Epithelial cell of alveolus of lung (primary cell): ENCODE measurements at places on chromosomes 7 and 10. TPM values are rescaled to one million over a fixed set of nuclear protein-coding genes. Genes with fewer than 3 reads are reported as not detected.

Gene POM121C
- 11.5 and 21.1 TPM in 2 replicates for total RNA-seq

Gene SPAM1
- total RNA-seq = not detected in 2 replicates

Gene PCDH15
- not detected in 2 replicates for total RNA-seq

Gene MYL10
- total RNA-seq = not detected in 2 replicates

Gene EGR2
- total RNA-seq = 1.8 and 23.9 TPM in 2 replicates

Gene SLC29A3
- total RNA-seq = 3.9 and 4.8 TPM in 2 replicates

Gene KLLN
- 0.78 and 0.88 TPM in 2 replicates for total RNA-seq

Gene TRPV5
- total RNA-seq = not detected in 2 replicates

Gene PLEKHS1
- total RNA-seq = not detected in 2 replicates

Gene PNLIPRP3
- under 0.01 TPM in 1 of 2 replicates, not detected in the other for total RNA-seq

Gene TWIST1
- 14.5 and 19.9 TPM in 2 replicates for total RNA-seq

Gene AKR1C2
- total RNA-seq = 3.7 and 4.7 TPM in 2 replicates

Gene FLNC
- 98.9 and 169 TPM in 2 replicates for total RNA-seq

Gene C10orf62
- total RNA-seq = not detected in 2 replicates

Gene LIPN
- total RNA-seq = not detected in 2 replicates

Gene ACSM6
- total RNA-seq = not detected in 2 replicates

Gene STEAP2
- 5.8 and 19.6 TPM in 2 replicates for total RNA-seq

Gene STEAP1B
- total RNA-seq = 4.4 and 9.4 TPM in 2 replicates

Gene LRRC17
- total RNA-seq = 70.3 and 455 TPM in 2 replicates

Gene AOAH
- not detected in 2 replicates for total RNA-seq

Gene CLEC2L
- not detected in 2 replicates for total RNA-seq

Gene CCL26
- 0.78 TPM in 1 of 2 replicates, not detected in the other for total RNA-seq

Gene ANXA8L1
- 0.56 and 5.7 TPM in 2 replicates for total RNA-seq

Gene ACHE
- 1.7 and 3.7 TPM in 2 replicates for total RNA-seq

Gene NPTX2
- 0.96 and 1.3 TPM in 2 replicates for total RNA-seq

Gene PRSS37
- not detected in 2 replicates for total RNA-seq

Gene FAM25G
- not detected in 2 replicates for total RNA-seq

Gene CUBN
- total RNA-seq = 0.13 and 0.16 TPM in 2 replicates

Gene SPDYE6
- total RNA-seq = not detected in 2 replicates

Gene LRRD1
- 0.26 and 0.56 TPM in 2 replicates for total RNA-seq

Gene NACAD
- total RNA-seq = 3.4 and 6.1 TPM in 2 replicates

Gene HOXA7
- 7.2 and 12.4 TPM in 2 replicates for total RNA-seq

Gene METTL27
- 8.1 and 11.4 TPM in 2 replicates for total RNA-seq

Gene C10orf105
- not detected in 2 replicates for total RNA-seq
